ENCODE measurements at places on chromosomes 5 and 9.
A peak's percentile ranks its signal among the peaks of the same experiment; 100 is the strongest.

- no peak for DNase-seq
Observed at GRCh38 chr5:74938250-74938933, 72.2 kb upstream of the FAM169A start.

- DNase-seq = peak; percentile 88
Observed at GRCh38 chr5:132227485-132228240, at the start of gene P4HA2. Gene P4HA2, minus strand, starts transcription at chr5:132227853. Its CDS starts 9,227 bp downstream, at chr5:132218626.

- DNase-seq = no peak
Observed at GRCh38 chr9:72401396-72401795, 36.4 kb upstream of the ZFAND5 start.

GRCh38 chr5:171848486-171848885, 62.9 kb downstream of the SMIM23 start:
- peak; percentile 53 for DNase-seq

GRCh38 chr5:98755406-98755805, 18.1 kb upstream of the RGMB start:
- DNase-seq = peak; percentile 57

- DNase-seq = no peak
Observed at GRCh38 chr5:81555865-81556264, 161.9 kb upstream of the ACOT12 start.

DNA sequence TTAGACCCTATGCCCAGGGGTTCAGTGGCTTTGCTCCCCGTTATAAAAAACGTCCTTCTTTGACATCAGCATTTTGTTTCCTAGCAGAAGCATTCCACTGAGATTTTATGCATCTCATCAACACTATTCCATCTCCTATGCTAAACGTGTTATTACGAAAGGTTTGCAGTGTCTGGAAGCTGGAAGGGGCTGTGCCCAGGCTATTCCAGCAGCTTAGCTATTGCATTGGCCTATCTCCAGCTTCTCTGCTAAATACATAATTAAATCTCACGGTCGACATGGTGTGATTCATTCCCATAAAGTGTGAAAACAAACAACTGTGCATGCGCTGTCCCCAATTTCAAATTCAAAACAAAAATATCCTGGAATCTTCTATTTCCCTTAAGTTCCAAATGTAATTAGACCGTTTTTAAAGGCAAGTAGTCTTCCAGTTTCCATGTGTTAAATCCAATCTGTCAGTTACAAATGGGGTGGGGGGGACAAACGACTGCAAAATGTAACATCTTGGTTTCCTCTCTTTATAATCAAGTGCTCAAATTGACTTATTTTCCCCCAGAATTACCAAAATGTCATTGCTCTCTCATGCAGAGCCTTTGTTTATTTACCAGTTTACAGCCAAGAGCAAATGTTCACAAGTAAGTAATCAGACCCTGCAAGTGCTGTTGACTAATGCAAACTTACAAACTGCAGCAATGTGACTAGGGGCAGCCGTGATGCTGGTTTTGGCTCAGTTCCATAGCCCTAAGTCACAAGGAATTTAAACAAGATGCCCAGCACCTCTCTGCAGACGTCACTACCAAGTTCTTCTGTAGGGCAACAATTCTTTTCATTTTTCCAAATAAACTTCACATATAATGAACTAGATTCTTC, 212.3 kb upstream of the RORB start:
- DNase-seq = peak; percentile 74

GRCh38 chr5:111948092-111948841, 191.3 kb upstream of the NREP start:
- peak; percentile 82 for DNase-seq
